ENCODE measurements at places on chromosomes 3 and 15. TPM values are rescaled to one million over a fixed set of nuclear protein-coding genes. Genes with fewer than 3 reads are reported as not detected.

The GOLGA8G gene
- total RNA-seq, result not detected

The TMEM87A gene
- 70.0 TPM for total RNA-seq

The CASR gene
- total RNA-seq, result not detected

The CFAP92 gene
- 0.96 TPM for total RNA-seq

The ZNF501 gene
- total RNA-seq, result 9.6 TPM

The GABRR3 gene
- total RNA-seq, result not detected

The TMC3 gene
- total RNA-seq, result 0.16 TPM

The CATSPER2 gene
- total RNA-seq, result 1.9 TPM

The IQCF5 gene
- not detected for total RNA-seq

The MBD4 gene
- 11.4 TPM for total RNA-seq

The ZNF280D gene
- total RNA-seq, result 56.2 TPM

The STT3B gene
- 81.9 TPM for total RNA-seq

The MORC1 gene
- not detected for total RNA-seq

The GRK7 gene
- total RNA-seq, result not detected

The SKIL gene
- total RNA-seq, result 39.6 TPM
